ENCODE measurements at places on chromosomes 2 and 18.
A peak's percentile ranks its signal among the peaks of the same experiment; 100 is the strongest.

GRCh38 chr2:210630873-210631560 is 74.6 kb downstream of the CPS1 start:
- peak; percentile 94 for DNase-seq

DNA sequence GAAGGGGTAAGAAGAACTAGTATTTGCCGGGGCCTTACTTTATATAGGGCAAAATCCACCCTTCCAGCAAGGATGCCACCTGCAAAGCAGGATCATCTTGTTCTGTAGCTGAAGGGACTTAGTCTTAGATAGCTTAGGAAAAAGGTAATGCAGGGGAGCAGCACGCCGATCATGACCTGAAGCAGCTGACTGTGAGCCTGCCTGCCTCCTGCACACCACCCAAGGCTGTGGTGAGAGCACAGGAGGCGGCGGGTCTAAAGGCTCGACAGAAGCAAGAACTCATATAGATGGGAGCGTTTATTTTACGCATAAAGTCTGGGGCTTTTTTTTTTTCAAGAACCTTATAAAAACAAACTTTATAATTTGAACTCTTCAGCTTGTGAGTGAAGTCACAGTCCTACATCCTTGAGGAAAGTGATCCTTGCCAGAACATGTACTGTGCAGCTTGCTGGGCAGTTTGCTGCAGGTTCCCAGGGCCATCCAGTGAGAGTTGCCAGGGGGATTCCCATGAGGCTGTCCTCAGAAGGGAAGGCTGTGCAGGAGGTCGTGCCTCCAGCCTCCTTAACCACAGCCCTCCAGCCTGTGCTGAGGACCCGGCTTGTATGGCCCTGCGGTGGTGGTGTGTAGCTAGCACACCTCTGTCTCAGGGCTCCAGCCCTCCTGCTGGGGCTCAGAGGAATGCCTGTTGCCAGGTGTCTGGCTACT is 92.1 kb downstream of the RNF144A start:
- DNase-seq = no peak

- no peak for DNase-seq
Observed at GRCh38 chr2:227368574-227368973, 10.5 kb downstream of the TM4SF20 start.

- no peak for DNase-seq
Observed at GRCh38 chr2:33011373-33011772, 64.6 kb downstream of the LTBP1 start.

- DNase-seq = no peak
Observed at GRCh38 chr2:179550214-179550613, 285.6 kb upstream of the SESTD1 start.

DNA sequence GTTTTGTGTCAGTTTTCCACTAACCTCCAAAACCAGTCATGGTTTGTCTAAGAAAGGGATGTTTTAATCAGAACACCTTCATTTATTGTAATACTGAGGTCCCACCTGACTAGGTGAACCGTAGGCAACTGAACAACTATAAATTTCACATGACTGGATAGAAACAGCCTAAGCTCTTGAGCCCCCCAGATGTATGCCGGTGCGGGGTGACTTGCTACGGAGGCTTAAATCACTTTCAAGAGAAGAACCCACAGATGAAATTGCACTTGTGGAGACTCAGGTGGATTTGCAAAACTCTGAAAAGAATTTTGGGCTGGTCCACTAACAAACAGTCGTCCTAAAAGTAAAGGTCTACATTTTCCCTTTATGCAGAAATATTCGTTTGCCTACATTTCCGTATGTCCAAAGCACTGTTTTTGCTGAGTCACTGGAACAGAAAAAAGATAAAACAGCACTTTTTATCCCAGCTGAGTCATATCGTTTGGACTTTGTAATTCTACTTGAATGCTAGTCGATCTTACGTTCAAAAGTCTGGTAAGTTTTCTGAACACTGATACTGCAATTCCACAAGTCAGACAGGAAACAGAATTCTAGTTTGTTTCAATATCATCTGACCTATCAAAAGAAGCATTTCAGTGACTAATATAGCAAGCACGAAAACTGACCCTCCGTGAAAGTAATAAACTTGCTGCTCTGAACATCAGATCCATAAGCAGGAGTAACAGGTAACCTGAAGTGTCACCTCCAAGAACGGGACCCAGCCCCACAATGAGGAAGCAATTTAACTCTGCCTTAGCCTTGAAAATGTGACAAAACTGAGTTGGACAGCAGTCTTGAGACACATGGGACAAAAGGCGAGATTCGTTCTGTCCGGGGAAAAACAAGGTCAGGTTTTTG is 18.1 kb downstream of the ZNF516 start:
- no peak for DNase-seq

Data from NCI-H1105 (cell line).